ENCODE measurements at places on chromosomes 2 and 18.

GRCh38 chr2:5937851-5938565 is 245.8 kb downstream of the SOX11 start:
- no peak for DNase-seq

- DNase-seq, result no peak
Observed at GRCh38 chr2:145431181-145431951, 911.4 kb upstream of the ZEB2 start.

DNA sequence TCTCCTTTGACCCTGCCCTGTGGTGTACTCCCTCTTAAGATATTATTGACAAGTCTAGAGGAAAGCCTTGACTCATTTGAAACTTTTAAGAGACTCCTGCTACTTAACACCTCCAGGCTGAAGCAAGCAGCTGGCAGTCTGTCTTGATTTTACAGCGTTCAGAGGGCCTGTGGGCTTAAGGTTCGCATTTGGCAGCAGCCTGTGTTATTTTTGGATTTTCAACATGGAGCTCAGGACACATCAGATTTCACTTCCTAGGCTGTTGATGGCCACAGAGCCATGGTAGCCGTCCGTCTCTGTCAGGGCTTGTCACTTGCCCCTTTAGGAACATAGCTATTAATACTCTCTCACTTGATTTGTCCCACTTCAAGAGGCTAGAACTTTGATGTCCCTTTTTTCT is 73.6 kb downstream of the VWA3B start:
- no peak for DNase-seq

GRCh38 chr2:176583607-176584006 is 314.4 kb downstream of the MTX2 start:
- DNase-seq, result no peak

DNA sequence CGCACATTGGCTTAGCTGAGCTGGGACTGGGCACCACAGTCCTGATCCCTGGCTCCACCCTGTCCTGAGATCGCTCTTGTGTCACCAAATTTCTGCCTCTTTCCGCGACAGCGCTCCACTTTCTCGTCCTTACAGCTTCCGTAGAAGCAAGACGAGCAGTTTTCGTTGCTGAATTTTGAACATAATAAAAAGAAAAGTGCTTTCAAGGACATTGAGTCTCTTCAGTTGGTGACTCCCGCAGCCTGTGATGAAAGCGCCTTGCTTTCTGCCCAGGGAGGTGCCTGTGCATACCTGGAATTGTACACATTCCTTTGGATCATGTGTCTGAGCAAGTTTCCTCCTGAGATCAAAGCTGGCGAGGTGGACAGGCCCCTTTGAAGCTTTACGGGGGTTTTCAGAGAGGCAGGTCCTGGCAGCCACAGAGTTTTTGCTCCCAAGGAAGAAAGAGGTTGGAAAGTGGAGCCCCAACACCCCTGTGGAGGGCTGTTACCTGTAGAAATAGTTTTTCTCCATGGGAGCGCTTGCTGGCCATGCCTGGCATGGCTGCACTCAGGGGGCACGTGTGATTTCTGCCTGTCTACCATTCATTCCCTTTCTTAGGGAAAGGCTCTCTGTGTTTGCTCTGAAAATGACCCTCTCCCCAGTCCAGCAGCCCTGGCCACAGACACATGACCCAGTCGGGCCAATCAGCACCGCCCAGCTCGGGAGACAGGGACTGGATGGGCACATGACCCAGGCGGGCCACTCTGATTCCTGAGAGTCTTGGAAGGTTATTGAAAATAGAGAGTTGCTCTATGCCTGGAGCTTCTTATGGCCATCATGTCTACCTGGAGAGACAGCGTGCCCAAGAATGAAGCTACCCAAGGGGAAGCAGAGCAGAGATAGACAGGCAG is 115.6 kb upstream of the OTOS start:
- DNase-seq, result no peak

DNA sequence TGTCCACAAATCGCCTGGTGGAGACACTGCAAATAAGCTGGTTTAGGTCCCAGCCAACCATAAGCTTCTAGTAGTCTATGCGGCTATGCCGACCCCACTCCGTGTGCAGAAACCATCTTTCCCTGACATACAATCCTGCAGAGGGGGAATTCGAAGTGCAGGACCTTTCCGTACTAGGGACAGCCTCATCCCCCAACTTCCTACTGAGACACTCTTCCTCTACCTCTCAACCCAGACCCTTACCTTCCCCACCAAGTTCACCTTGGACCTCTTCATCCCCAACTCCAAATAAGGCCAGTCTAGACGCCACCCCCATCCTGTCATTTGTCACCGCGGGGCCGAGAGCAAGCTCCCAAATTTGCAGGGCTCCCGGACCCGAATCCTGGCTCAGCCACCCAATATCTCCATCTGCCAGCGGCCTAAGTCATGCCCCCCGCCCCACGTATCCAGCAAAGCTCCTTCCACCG is 496 bp downstream of the SUCLG1 start:
- DNase-seq, result peak; percentile 11

GRCh38 chr18:69895066-69896047 is 52.3 kb downstream of the CD226 start:
- DNase-seq, result no peak

DNA sequence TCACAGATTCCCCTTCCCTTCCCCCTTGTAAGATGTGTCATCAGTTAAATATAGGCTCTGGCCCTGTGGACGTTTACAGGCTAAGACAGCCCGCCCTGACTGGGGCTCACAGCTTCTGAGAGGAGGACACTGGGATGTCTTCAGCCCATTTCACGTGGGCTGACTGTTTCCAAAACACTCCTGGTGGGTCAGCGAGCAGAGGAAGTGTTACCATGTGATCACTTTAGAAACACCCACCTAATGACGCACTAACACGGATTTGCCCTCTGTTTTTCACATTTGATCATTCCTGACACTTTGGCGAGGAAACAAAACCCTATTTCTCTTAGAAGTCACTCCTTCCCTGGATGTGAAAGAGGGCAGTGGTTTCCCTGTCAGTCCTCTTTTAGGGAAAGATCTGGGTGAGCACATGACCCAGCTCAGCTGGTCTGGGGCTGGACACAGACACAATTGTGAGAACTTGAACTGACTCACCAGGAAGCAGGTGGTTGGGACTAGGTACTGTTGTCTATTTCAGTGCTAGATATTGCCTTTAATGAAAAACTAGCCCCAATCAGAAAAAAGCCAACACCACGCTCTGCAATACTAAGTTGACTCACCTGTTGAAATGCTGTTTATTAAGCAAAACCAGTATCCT is 38.8 kb downstream of the BMP10 start:
- DNase-seq, result peak; percentile 6

GRCh38 chr2:79129804-79130203 is 9.5 kb downstream of the REG1A start:
- no peak for DNase-seq

DNA sequence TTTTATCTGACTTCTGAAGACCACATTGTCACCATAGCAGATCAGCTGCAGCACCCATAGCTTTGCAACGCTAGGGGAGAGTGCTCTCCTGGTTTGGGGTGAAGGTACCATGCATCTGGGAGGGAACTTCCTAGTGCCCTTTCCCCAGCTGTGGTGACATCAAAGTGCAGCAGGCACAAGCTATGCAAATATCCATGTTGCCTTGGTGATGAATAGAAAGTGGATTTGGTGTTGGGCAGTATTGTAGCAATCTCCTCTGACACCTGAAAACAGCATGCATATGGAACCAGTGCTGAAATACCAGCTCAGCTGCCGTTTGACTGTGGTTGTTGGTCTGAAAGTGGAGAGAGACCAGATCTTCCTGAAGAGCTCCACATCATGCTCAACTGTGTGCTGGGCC is 37.1 kb downstream of the BCL2L11 start:
- DNase-seq, result no peak

DNA sequence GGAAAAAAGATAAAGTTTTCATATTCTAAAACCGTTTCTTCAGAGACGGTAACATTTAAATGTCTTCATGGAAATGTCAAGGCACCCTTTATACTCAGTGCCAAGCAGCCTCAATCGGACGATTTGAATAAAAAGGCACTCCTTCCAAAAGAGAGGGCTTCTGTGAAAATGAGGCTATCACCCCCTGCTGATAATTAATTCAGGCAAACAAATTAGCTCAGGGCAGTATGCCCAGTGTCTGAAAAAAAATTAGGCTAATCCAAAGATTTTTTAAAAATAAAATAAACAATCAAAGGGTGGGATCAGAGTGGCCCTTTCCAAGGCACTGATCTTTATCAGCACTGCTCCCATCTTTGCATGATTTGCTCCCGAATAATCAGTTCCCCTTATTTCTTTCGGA is 151.0 kb upstream of the PID1 start:
- no peak for DNase-seq

DNA sequence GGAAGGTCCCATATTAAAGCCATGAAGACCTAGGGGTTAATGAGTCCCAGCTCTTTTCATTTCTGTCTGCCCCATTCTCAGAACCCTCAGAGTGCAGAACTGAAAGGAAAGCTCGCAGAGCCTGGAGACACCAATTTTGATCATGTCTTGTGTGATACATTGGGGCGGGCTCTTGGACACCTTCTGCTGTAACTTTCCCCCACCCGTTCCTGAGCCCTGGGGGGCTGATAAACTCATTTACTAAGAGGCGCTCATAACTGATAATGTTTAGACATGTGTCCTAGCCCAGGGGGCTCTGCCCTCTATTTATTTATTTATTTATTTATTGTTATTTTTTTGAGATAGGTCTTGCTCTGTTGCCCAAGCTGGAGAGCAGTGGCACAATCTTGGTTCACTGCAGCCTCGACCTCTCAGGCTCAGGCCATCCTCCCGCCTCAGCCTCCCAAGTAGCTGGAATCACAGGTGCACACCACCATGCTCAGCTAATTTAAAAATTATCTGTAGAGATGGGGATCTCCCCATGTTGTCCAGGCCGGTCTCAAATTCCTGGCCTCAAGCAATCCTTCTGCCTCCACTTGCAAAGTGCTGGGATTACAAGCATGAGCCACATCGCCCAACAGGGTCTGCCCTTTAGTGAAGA is 72.4 kb upstream of the HAAO start:
- no peak for DNase-seq

GRCh38 chr2:10875126-10875525 is 36.6 kb upstream of the KCNF1 start:
- no peak for DNase-seq

DNA sequence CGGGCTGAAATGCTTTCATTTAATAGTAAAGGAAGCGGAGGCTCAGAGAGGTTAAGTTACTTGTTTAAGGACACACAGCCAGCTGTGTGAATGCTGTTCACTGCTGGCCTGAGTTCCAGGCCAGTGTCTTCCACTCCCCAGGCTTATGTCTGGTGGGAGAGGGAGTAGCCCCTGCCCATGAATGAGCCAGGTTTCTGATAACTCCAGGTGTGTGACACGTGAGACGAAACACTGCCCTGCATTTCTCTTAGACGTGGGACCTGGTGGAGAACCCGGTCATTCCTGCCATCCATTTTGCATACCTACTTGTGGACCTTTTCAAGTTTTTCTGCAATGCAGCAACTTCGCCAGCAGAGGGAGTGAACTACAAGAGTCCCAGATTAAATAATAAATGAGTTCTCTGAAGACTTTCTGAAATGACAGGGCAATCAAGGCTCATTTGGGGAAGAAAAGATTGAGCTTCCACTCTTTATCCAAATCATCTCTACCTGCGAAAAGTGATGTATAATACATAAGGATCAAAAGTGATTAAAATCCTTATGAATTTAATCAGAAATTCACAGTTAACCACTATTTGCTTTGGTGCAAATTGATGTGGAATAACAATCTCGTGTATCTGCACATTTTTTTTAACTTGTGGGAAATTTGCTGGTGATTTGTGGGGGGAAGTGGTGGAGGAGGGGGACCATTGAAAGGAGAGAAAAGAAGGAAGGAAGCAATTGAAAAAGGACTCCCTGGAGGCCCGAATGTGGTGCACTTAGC is 79.4 kb upstream of the ASB18 start:
- peak; percentile 25 for DNase-seq

GRCh38 chr2:215405722-215406581 is 29.9 kb downstream of the FN1 start:
- no peak for DNase-seq

- no peak for DNase-seq
Observed at GRCh38 chr2:235719146-235719942, 225.5 kb downstream of the AGAP1 start.

GRCh38 chr2:120969613-120970355 is 234.1 kb downstream of the GLI2 start:
- DNase-seq, result no peak

DNA sequence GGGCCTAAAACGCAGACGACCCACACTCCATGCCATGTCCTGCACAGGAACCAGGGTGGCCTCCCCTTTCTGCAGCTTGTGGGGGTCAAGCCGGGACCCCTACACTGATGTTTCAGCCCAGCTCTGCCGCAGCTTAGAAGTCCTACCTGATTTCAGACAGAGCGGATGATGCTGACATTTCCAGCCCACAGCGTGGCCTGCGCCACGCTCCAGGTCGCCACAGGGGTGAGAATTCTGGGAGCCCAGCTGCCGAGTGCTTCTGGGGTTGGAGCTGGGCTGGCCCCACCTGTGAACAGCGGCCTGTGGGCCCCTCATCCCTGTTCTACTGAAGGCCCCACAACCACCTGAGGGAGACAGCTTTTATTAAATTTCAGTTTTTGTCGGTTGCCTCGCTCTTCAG is 77.2 kb downstream of the NFATC1 start:
- no peak for DNase-seq

DNA sequence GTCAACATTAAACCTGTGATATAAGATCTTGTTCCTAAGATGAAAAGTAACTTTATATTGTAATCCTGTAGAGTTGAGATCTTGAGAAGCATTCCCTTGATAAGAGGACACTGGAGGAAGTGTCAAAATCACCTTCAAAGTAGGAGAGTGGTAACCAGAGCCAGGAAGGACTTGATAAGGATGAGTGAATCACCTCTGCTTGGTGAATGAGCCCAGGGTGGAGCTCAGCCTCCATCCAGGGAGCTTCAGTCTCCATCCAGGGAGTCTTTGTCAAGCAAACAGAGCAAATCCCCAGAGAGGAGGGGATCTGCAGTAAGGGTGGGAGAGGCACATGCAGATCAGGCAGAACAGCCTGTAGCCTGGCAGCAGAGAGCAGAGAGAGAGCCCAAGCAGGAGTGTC is 167.1 kb upstream of the SIX2 start:
- DNase-seq, result no peak

DNA sequence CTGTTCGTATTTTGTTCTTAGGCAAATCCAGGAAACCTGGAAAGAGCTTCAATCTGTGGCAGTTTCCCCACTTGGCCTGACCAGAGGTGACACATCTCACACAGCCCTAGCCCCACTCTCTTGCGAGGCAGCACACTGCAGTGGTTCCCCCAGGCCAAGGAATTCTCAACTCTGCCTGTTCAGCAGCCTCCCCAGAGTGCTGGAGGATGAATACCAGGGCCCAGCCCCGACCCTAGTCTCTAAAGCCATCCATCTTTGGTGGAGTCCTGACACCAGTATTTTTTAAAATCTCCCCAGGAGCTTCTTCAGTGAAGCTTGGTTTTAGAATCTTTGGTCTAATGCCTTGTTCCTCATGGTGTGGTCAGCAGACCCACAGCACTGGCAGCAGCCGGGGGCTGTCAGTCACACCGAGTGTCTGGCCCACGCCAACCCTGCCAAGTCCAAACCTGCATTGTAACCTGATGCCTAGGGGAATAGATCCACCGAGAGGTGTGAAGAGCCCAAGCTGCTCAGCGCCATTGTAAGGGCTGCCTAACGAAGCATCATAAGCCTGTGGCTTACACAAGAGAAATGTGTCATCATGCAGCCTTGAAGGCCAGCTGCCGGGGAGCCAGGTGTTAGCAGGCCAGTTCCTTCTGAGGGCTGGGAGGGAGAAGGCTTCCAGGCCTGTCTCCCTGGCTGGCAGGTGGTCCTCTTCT is 428.7 kb upstream of the ID2 start:
- DNase-seq, result no peak

- DNase-seq, result no peak
Observed at GRCh38 chr2:165864296-165864695, 70.2 kb upstream of the GALNT3 start.

GRCh38 chr2:188277786-188278185 is 13.9 kb upstream of the GULP1 start:
- no peak for DNase-seq

GRCh38 chr18:30457156-30457555 is 585.4 kb downstream of the DSC3 start:
- no peak for DNase-seq

Data from stimulated activated CD4-positive, alpha-beta T cell treated with anti-CD3 and anti-CD28 coated beads, TNF-alpha, amount 100 ng/mL, for 24 hours (primary cell).